ENCODE measurements at places on chromosomes 7 and 10.

DNA sequence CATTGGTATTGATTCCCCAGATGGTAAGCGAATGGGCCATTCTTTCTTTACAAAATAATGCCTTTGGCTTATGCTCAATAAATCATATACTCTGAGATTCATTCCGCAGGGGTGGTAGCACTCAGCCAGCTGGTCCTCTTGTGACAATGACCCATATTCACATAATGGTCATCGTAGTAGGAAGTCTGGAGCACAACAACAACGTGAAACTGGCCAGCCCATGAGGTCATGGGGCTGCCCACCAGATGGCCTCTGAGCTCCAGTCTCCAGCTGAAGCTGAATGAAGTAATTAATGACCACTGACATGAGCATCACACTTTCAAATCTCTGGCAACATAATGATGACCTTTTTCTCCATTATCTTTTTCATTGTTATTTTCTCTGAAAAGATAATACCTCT lies 42.3 kb upstream of the SORCS1 start:
- DNase-seq: no peak

DNA sequence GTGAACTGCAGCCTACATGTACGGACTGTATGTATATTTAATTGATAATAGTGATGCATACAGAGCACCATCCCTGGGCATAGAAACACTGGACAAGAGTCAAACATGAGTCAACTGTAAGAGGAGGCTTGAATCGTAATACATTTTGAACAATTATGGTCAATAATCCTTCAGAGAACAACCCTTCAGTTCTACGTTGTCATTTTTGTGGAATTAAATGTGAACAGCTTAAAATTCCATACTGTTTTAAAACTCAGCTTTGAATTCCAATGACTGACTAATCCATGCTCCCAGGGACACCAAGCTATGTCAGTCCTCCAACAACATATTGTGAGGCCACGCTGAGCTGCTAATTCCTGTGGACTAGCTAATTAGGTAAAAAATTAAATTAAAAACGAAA lies 41.5 kb upstream of the KMT2E start:
- peak; percentile 55 for DNase-seq

DNA sequence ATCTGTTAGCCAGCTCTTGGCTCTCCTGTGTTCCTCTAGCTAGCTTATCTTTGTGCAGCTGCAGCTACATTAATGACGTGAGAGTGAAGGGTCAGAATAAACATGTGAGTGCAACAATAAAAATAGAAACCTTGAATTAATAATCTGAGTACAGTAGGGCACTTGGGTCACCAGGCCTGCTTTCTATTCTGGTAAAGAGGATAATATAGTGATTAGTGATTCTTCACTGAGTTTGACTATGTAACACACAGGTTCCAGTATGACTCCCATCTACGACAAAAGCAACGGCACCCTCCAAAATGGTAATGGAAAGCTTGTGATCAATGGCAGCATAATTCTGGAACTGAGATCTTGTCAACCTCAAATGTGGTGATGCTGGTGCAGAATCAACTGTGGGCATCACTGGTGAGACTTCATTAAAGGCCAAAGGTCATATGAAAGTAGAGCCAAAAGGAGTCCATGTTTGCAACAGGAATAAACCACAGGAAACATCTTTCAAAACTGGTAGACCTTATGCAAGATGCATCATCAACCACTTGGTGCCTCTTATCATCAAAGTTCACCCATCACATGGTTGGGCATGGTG lies 77.6 kb downstream of the NRBF2 start:
- no peak for DNase-seq

DNA sequence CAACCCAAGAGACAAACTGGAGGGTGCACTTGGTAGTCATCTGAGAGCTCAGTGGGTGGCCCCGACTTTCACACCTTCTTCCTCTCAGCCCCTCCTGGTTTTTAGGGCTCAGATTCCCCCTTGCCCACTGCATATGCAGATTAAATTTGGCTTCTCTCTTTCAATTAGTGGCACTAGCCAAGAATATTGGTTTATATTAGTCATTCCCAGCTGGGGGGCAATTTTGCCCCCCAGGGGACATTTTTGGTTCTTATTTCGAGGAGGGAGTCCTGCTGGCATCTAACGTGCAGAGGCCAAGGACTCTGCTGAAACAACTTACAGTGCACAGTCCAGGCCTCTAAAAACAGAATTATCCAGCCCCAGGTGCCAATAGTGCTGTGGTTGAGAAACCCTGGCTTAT lies 216.0 kb downstream of the RPS24 start:
- DNase-seq: no peak

All from iris pigment epithelial cell (primary cell).